Neural cell (in vitro differentiated cells): ENCODE measurements at places on chromosomes 3 and 15. TPM values are rescaled to one million over a fixed set of nuclear protein-coding genes. Genes with fewer than 3 reads are reported as not detected.

Gene MAPKBP1
- polyA plus RNA-seq = 30.3 and 39.9 TPM in 2 replicates

Gene HPS3
- polyA plus RNA-seq = 15.6 and 17.1 TPM in 2 replicates

Gene TAGLN3
- 519 and 568 TPM in 2 replicates for polyA plus RNA-seq

Gene ZBED2
- not detected in 2 replicates for polyA plus RNA-seq

Gene PLSCR2
- polyA plus RNA-seq = not detected in 2 replicates

Gene ZNF197
- polyA plus RNA-seq = 51.9 and 64.1 TPM in 2 replicates

Gene CYP19A1
- not detected in 2 replicates for polyA plus RNA-seq

Gene DHX30
- 101 and 115 TPM in 2 replicates for polyA plus RNA-seq

Gene CRYGS
- polyA plus RNA-seq = 6.7 and 7.7 TPM in 2 replicates

Gene HTR3E
- polyA plus RNA-seq = not detected in 2 replicates

Gene GNAI2
- polyA plus RNA-seq = 81.6 and 101 TPM in 2 replicates

Gene C2CD4B
- not detected in 2 replicates for polyA plus RNA-seq

Gene CRABP1
- polyA plus RNA-seq = 7.0 and 8.7 TPM in 2 replicates

Gene AADACL2
- polyA plus RNA-seq = not detected in 2 replicates

Gene SLC38A3
- 0.66 TPM in 1 of 2 replicates, not detected in the other for polyA plus RNA-seq

Gene SPINT1
- 0.18 and 0.68 TPM in 2 replicates for polyA plus RNA-seq

Gene PPP1R14D
- polyA plus RNA-seq = not detected in 2 replicates

Gene C3orf62
- polyA plus RNA-seq = 15.6 and 18.0 TPM in 2 replicates

Gene MORF4L1
- polyA plus RNA-seq = 1,505 and 1,595 TPM in 2 replicates

Gene GOLGA8J
- not detected in 2 replicates for polyA plus RNA-seq

Gene ALPK3
- 0.24 TPM in 1 of 2 replicates, not detected in the other for polyA plus RNA-seq
